Chondrocyte (in vitro differentiated cells): ENCODE measurements at places on chromosomes 11 and 22. TPM values are rescaled to one million over a fixed set of nuclear protein-coding genes. Genes with fewer than 3 reads are reported as not detected.

DNA sequence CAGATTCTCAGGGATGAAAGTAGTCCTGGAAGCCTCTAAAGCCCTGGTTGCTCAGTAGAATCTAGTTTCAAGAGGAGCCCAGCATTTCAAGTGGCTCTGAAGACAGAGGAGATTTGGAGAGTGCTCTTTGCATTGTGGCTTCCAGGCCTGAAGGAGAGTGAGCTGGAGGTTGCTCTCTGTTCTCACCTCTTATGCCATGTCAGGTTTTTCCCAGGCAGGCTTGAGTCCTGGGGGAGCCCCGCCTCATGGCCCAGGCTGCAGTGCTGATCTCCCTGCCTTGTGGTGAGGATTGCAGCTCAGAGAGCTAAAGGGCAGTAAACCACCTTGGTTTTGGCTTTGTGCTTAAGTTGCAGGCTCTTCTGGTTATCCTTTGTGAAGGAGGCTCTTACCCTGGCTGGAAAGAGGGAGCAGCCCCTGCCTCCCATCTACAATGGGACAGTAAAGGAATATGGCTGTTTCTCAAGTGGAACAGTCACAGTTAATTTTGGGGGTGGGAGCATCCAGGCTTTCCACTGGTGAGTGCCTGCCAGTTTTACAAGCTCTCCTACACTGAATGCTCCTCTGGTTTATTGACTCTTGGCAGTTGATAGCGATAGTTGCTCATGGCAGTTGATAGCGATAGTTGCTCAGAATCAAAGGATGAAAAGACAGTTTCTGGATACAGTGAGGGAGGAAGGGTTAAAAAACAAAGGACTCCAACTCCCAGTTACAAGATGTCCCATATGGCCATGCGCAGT is 32.6 kb downstream of the RCOR2 start:
- DNase-seq = no peak
- peaks cover 45% of the 10 kb centered on the region for H3K4me1 ChIP-seq
- no peaks in the 10 kb centered on the region for H3K36me3 ChIP-seq
- H3K27ac ChIP-seq = no peak overlapping the region
- H3K27me3 ChIP-seq = no peaks in the 10 kb centered on the region

DNA sequence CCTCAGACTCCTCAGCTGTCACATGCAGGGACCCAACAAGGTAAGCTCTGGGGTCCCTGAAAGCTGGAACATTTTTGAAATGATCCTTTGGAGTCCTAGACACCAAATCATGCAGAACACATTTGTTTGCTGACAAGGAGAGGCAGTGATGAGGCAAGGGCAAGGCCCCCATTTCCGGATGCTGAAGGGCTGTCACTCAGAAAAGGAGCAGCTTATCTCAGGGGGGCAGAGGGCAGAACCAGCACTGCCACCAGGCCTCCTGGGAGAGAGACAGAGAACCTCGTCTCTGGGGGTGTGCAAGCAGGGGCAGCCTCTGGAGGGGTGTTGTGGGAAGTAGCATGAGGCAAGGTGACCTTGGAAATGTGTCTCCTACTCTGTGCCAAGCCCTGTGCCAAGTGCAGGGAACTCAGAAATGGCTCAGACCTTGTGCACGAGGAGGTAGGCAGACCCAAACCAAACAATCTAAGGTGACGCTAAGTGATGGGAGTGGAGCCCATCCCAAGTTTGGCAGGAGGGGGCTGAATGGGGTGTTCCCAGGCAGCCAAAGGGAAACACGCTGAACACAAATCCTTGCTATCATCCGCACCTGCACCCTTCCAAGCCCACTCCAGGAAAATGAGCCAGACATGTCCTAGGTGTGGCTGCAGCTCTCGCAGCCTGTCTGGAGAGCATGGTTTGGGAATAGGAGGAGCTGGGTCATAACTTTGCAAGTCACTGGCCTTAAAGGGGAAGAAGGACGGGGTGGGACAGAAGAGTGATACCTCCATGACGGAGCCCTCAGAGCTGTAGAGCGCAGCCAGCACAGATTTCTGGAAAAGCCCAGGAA is 94.2 kb downstream of the PDE2A start:
- H3K36me3 ChIP-seq = no peaks in the 10 kb centered on the region
- H3K27me3 ChIP-seq = peaks cover 35% of the 10 kb centered on the region
- DNase-seq = peak; percentile 34
- H3K27ac ChIP-seq = no peak overlapping the region
- peaks cover 4% of the 10 kb centered on the region for H3K4me1 ChIP-seq

DNA sequence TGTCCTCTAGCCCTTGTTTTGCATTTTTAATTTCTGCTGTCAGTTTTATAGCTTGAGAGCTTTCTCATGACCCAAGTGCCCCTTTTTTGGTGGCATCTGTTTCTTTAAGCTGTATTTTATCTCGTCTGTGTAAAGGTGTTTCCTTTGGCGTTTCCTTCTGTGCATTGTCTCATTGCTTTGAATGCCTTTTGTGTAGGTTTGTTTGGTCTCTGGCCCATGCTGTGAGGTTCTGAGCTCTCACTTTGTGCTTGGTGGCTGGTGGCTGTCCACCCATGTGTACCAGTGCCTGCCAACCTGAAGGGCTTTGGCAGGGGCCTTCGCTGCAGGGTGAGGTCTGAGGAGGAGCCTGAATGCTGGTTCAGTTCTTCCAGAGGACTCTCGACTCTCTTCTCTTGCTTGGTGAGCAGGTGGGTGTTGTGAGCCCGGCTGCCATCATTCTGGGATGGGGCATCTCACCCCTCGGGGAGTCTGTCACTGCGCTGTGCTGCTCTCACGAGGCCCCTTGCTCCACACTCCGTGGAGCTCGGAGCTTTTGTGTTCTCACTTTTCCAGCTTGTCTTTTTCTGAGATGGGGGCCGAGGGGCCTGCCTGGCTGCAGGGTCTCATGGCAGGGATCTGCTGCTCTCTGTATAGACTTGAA is 14.9 kb downstream of the AP2A2 start:
- DNase-seq = no peak
- no peaks in the 10 kb centered on the region for H3K27me3 ChIP-seq
- no peak overlapping the region for H3K27ac ChIP-seq

RBMXL2 gene
- not detected in 3 replicates for total RNA-seq

MN1 gene
- 119 to 156 TPM (median 121 TPM) in 3 replicates for total RNA-seq

NR1H3 gene
- total RNA-seq = 3.2 to 7.0 TPM (median 4.8 TPM) in 3 replicates

FAM180B gene
- not detected in 3 replicates for total RNA-seq

PKNOX2 gene
- total RNA-seq = 34.0 to 74.0 TPM (median 34.9 TPM) in 3 replicates
